ENCODE measurements at places on chromosomes 2 and 18.

- peak; percentile 10 for DNase-seq
Observed at GRCh38 chr18:2906704-2907549, 60.1 kb downstream of the EMILIN2 start.

DNA sequence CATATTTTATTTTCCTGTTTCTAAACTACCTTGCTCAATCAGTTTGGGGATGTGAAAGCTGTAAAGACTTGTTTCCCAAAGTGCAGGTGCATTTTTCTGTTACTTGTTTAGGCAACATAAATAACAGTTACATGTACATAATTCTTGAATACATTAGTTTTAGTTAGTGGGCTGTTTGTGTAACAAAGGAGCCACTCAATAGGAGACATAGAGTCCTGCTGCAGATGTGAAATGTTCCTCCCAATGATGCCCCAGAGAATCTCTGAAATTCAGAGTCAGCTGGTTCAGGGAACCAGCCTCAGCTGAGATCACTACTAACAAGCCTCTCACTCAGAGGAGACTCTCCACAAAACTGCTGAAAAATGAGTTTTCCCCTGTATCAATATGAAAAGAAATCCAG lies 91.5 kb upstream of the TWSG1 start:
- DNase-seq: no peak

DNA sequence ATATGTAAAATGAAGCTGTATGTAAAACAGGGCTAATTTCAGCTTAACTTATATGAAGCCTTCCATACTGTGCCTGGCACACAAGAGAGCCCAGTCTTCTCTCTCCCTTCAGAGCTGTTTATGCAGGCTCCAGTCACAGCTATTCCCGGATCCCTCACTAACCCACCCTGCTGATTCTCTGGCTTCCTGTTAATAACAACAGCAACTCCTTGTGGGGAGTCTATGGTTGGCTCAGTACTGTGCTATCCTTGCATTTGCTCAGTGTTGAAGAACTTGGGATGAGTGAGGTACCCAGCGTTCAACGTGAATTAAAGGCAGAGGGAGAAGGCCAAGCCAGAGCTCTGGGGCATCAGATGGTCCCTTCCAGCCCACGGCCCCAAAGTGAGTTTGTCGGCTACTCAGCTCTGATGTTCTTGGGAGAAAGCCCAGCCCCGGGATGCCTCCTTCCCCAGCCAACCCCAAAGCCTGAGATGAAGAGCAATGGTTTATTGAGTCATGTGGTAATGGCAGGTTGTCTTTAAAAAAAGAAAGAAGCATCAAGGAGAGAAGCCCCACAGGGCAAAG lies 43.2 kb downstream of the PSD4 start:
- no peak for DNase-seq

DNA sequence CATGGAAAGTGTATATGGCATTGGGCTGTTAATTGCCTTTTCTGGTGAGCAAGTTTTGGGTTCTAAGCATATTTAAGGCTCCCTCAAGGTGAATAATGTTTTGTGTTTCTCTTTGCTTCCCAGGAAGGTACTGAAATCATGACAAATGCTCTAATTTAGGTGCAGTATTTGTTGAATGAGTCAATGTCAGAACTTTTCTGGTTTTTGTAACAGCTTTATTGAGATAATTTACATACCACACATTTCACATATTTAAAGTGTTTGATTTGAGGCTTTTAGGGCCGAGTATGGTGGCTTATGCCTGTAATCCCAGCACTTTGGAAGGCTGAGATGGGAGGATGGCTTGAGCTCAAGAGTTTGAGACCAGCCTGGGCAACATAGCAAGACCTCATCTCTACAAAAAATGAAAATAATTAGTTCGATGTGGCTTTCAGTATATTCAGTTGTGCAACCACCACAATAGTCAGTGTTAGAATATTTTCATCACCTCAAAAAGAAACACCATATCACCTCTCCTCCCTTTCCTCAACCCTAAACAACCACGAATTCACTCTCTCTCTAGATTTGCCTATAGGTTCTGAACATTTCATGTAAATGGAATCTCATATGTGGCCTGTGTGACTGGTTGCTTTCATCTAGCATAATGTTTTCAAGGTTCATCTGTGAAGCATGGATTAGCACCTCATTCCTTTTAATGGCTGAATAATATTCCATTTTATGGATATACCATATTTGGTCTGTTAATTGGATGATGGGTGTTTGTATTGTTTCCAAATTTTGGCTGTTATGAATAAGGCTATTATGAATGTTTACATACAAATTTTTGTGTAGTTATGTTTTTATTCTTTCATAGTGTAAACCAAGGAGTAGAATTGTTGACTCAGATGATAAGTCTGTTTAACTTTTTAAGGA lies 54.9 kb downstream of the MGAT5 start:
- no peak for DNase-seq

GRCh38 chr2:232549655-232550353 lies 553 bp downstream of the TIGD1 start:
- no peak for DNase-seq

GRCh38 chr2:136334967-136335366 lies 217.0 kb upstream of the CXCR4 start:
- no peak for DNase-seq

GRCh38 chr2:55111230-55111569 lies 60.9 kb upstream of the RTN4 start:
- no peak for DNase-seq

DNA sequence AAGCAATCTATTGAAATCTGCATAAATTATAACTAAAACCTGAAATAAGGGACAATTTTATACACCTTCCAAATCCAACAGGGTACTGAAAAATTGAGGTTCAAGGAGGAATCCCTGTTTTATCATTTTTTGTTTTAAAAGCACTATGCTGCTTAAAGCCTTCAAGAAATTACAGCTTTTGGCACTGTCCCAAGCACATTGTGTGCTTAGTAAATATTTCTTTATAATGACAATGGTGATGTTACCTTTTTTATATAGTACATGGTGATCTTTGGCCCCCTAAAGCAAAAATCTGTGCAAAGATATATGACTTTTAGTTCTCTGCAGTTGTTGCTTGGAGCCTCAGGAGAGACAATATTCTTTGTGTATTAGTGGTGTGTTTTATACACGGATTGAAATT lies 71.6 kb upstream of the EFEMP1 start:
- DNase-seq: no peak

DNA sequence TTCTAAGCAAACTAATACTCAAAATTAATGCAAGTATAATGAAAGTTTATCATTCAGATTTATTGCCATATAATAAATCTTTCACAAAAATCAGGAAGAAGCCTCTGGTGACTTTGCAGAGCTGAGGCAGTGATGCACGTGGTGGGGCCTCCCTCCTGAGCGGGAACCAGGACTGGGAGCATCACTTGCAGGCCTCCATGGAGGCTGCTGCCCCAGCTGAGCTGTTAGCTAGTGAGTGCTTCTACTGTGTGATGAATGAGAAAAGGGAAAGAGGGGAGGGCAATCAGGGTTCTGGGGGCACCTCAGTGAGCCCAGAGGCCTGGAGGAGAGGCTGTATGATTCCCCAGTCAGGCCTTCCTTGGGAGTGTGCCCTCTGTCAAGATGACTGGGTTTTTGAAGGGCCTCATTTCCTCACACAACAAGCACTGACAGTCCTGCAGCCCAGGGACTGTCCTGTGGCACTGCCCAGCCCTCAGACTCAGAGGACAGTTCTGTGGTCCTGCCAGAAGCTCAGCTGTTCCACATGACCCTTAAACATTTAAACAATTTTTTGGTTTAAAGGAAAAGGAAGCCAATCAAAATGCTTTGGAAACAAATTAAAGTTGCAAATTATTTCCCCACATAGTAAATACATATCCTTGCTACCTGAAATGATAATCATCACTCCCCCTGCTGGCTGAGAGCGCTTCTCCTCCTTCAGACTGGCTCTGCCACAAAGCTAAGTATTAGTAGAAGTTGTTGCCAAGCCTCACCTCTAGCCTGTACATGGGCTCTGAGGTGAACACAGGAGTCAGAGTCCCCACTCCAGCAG lies 90.9 kb upstream of the SMAD7 start:
- DNase-seq: no peak

- no peak for DNase-seq
Observed at GRCh38 chr2:152483276-152484063, 148.5 kb downstream of the FMNL2 start.

DNA sequence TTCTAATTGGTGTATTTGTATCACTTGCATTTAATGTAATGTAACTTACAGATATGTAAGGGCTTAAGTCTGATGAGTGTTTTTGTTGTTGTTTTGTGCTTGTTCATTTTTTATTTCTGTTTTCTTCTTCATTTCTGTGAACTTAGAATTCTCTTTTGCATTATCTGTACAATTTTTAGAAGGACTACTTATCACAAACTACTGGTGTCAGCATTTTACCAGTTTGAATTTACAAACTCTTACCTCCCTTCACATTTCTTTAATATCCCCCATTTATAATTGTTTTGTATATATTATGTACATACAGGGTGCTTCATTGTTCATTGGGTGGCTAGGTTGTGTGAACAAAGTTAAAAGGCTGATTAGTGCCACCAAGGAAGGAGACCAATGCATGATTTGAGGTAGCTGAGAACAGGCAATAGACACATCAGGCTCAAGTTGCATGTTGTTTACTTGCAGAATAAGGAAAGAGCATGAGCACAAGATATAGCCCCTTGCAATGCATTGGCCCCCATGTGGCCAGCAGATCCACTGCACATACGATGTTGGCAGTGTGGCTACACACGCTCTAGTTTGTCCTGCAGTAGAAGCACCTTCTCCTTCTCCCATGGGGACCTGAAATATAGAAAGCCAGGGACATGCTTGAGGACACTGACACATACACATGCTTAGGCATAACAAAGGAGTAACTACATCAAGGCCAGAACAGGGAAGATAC lies 198.2 kb downstream of the CD8B2 start:
- no peak for DNase-seq

- no peak for DNase-seq
Observed at GRCh38 chr2:211823886-211824479, 714.6 kb downstream of the ERBB4 start.

GRCh38 chr2:222134654-222135053 lies 164.1 kb downstream of the PAX3 start:
- DNase-seq: no peak

DNA sequence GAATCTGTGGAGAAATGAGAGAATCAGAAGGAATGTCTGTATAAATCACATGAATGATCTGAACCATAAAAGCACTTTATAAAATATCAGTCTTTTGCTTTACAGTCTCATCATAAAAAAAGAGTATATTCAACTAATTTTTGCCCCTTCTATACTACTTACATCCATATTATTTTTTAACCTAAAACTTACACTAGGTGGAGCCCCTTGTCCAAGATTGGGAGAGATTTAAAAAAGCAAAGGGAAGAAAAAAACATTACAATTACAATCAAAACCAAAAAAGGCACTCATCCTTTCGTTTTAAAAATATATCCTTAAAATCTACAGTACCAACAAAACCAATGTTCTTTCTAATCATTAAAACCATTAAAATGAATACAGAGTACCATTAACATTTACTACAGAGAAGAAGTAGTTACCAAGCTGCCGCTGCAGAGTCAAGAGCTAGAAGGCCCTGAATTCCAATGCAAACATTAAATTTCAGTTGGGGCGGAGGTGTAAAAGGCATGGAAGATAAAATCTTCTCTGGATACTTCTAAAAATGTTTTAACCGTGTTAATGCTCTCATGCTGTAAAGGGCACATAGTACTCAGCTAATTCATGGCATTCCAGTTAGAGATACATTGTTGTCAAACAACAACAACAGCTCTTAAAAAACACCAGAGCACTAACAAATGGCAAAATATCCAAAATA lies 56.7 kb upstream of the EPB41L3 start:
- DNase-seq: no peak

GRCh38 chr2:189082376-189082975 lies 97.1 kb downstream of the COL5A2 start:
- no peak for DNase-seq

DNA sequence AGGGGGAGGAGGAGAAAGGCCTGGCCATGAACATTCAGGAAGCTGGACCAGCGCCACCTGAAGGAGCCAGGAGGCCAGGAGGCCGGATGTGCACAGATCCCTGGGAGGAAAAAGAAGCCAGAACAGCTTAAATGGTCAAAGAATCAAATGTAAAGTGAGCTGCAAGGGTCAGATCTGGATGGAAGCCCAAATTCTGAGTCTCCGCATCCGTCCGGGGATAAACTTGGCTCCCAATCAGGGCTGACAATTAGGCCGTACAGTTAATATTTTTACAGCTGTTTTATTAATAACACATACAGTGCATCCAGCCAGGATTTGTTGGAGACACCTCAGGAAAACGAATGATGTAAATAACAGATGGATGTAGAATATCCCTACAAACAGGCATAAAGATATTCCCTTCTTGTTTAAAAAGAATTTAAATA lies 495.1 kb upstream of the TCF4 start:
- no peak for DNase-seq

DNA sequence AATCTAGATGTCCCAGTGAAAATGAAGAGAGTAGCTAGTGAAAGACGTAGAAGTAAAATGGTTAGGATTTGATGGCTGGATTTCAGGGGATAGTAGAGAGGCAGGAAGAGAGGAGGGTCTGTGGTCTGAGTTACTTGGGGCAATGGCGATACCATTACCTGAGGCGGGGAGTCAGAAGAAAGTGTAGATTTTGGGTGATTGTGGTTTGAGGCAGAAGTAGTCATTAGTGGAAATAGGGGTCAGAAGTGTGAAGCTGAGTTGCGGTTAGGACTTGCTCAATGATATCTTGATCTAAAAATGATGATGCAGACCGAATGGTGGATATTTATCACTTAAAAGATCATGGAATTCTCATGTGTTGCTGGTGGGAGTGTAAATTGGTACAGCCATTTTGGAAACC lies 41.0 kb downstream of the CEP192 start:
- DNase-seq: no peak

DNA sequence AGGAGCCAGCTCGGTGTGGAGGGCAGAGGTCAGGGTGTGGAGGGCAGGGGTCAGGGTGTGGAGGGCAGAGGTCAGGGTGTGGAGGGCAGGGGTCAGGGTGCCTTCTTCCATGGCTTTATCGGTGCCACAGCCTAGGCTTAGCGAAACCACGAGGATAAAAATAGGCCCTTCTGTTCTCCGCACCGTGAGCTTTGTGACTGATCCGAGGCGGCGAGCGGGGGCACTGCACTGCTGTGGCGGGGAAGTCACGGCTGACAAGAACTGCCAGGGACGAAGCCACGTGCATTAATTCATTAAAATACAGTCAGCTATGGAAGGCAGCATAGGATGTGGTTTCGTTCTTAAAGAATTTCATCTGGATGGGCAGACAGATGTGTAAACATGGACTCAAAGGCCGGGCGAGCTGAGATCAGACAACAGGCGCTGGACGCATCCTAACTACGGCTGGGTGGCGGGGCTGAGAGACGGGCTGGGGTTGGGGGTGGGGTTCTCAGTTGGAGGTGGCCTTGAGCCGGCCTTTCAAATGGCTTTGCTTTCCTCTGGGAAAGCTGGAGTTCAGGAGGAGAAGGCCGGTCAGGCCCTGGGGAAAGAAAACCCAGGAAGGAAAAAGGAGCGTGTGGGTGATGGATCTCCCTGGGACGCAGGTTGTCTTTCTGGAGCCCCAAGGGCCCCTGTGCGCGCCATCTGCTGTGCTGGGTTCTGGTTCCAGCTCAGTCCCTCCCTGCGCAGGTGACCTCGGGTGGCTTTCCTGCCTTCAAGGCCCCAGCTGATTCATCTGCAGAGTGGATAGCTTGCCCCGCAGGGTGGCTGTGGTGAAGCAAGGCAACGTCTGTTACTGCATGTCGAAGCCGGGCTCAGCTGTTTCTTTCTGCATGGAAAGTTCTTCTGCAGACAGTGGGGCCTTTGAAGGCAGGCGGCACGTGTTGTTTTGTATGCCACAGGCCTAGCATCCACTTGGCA lies 958 bp upstream of the ALLC start:
- DNase-seq: no peak

GRCh38 chr2:169107645-169108044 lies 38.3 kb downstream of the DHRS9 start:
- DNase-seq: peak; percentile 55
